GM10248 (cell line): ENCODE measurements at places on chromosomes 2 and 18.
A peak's percentile ranks its signal among the peaks of the same experiment; 100 is the strongest.

GRCh38 chr2:85560812-85561279 lies 447 bp downstream of the GGCX start:
- DNase-seq: peak; percentile 20

- no peak for DNase-seq
Observed at GRCh38 chr2:21642647-21643046, 518.9 kb downstream of the TDRD15 start.

- no peak for DNase-seq
Observed at GRCh38 chr2:47016172-47016913, 100.7 kb upstream of the MCFD2 start.

DNA sequence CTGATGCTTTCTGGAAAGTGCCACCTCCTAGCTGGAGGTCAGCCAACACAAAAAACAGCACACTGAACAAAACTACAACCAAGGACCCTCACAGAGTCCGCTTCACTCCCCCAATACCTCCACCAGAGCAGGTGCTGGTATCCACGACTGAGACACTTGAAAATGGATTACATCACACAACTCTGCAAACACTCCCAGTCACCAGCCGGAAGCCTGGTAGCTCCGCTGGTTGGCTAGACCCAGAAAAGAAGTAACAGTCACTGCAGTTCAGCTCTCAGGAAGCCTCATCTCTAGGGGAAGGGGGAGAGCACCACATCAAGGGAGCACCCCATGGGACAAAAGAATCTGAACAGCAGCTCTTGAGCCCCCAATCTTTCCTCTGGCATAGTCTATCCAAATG lies 175.4 kb downstream of the LCLAT1 start:
- DNase-seq: no peak

DNA sequence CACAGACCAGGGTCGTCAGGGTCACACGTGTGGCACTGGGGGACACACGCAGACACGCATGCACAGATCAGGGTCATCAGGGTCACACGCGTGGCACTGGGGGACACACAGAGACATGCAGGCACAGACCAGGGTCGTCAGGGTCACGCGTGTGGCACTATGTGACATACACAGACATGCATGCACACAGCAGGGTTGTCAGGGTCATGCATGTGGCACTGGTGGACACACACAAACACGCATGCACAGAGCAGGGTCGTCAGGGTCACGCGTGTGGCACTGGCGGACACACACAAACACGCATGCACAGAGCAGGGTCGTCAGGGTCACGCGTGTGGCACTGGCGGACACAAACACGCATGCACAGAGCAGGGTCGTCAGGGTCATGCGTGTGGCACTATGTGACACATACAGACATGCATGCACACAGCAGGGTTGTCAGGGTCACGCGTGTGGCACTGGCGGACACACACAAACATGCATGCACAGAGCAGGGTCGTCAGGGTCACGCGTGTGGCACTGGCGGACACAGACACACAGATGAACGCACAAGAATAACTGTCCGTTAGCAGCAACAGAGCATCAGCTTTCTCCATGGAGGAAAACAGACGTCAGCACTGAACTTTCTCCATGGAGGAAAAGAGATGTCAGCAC lies 34.9 kb downstream of the HDAC4 start:
- DNase-seq: no peak

DNA sequence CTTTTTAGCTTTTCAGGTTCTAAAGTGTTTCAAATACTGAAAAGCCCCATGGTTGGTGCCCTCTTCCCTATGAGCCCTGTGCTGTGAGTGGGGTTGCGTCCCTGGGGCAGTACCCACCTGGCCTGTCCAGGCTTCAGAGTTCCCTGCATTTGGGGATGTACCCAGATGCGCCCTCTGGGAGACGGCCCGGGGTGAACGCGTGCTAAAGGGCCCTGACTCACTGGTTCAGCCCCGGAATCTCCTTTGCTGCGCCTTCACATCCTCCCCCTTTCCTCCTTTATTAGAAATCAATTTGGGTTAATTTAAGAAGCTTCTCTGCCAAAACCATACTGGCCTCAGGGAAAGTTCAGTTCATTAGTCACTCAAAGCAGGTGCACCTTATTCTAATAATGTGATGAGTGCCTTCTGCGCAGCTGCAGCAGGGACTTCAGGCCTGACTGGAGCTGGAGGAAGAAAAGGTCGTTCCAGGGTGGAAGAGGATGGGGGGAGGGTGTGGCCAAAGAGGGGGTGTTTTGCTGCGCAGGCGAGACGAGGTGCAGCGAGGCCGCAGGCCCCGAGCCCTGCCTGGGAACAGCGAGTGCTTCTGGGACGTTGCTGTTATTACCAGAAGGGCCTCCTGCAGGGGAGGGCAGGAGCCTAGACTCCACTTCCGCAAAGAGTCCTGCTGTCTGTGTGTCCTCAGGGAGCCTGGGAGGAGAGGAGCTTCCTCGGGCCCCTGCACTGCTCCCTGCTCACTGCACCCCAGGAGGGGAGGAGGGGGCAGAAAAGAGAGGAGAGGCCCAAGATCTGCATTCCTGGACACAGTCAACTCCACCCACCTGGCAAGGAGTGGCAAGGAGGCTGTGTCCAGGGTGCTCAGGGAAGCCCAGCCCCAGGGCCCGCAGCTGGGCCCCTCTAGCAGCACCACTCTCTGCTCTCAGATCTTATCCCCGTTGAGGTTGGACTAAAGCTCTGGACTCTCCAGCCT lies 223.2 kb upstream of the PXDN start:
- no peak for DNase-seq

DNA sequence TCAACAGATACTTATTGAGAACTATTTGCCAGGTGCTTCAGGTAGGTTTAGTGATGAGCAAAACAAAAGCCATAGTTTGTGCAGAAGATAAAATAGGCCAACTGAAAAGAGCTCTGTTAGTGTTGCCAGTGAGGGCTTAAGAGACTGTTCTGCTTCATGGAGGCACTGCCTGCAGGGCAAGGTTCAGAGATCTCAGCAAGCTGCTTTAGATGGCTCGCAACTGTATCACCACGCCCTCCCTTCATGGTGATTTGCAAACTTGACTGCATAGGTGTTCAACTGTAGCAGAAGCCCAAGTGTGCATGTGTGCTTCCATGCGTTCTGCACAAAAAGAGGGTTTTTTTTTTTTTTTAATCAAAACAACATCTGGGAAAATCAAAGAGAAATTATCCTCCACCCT lies 84.5 kb downstream of the RAPH1 start:
- DNase-seq: no peak
